ENCODE measurements at places on chromosomes 3 and 15.
A peak's percentile ranks its signal among the peaks of the same experiment; 100 is the strongest.

DNA sequence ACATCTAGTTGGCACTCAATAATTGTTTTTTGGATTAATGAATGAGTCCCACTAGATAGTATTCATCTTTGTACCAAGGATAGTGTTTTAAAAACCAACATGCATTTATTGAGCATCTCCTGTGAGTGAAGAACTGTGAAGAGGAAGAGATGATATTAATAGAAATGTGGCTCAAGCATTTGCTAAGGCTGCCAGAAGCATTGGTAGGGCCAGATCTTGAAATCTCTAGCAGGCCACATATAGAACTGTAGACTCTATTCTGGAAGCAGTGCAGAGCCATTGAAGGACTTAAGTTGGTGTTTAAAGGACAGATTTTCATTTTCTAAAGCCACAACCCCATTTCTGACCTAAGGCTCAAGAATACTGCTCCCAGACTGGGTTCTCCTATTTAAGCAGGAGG, 99.0 kb downstream of the NEK11 start:
- no peak for DNase-seq

GRCh38 chr3:133938770-133939462, 43.2 kb upstream of the RAB6B start:
- DNase-seq = no peak

- no peak for DNase-seq
These were observed 97.1 kb downstream of the STRIT1 start for GRCh38 chr3:155196131-155197021.

- DNase-seq = no peak
These were observed 196.5 kb downstream of the KLF13 start for GRCh38 chr15:31523027-31523654.

DNA sequence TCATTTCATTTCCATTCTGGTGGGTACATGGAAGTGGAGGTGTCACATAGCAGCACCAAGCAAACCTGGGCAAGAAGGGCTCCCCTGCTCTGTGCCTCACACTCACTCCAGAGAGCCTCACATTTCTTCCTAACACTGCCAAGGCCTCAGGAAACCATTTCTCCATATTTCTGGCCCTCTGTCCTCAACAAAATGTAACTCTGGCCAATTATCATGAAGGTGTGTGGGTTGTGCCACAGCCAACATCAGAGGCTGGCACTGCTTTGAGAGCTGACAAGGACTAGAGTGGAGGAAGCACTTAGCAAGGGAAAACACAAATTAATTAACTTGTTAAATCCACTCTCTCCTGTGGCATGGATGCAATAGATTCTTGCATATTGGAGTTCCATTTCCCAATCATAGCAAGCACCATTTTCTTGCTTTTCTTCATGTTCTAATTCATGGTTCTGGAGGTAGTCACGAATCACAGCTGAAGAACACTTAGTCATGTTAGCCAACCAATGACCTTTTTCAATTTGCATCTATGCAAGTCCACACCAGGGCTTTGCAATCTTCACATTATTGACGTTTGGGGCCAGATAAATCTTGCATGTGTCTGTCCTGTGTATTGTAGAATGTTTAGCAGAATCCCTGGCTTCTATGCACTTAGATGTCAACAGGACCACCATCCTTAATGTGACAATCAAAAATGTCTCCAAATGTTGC, 241.1 kb downstream of the PLCL2 start:
- no peak for DNase-seq

GRCh38 chr3:23809840-23810342, 4.1 kb downstream of the UBE2E1 start:
- peak; percentile 75 for DNase-seq

DNA sequence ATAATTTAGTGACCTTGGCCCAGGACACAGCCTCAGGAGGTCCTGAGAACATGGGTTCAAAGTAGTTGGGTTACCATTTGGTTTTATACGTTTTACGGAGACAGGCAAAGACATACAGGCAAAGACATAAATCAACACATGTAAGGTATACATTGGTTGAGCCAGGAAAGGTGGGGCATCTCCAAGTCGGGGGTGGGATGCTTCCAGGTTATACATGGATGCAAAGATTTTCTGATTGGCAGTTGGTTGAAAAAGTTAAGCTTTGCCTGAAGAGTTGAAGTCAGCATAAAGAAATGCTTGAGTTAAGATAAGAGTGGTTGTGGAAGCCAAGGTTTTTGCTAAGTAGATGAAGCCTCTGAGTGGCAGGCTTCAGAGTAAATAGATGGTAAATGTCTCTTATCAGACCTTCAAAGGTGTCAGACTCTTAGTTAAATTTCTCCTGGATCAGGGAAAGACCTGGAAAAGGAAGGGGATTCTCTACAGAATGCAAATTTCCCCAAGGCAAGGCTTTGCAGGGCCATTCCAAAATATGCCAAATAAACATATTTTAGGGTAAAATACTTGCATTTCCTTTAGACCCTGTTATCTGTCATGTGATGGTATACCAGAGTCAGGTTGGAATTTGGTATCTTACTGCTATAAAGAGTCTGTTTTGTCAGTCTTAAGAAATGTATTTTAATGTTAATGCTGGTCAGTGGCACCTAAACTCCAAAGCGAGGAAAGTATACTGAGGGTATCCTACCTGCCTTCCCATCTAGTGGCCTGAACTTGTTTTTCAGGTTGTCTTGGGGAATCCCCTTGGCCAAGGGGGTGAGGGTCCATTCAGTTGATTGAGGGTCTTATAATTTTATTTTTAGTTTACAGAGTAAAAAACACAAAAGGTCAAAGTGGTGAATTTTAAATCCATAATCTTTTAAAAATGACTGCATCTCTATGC, 8.2 kb upstream of the PDHB start:
- no peak for DNase-seq

DNA sequence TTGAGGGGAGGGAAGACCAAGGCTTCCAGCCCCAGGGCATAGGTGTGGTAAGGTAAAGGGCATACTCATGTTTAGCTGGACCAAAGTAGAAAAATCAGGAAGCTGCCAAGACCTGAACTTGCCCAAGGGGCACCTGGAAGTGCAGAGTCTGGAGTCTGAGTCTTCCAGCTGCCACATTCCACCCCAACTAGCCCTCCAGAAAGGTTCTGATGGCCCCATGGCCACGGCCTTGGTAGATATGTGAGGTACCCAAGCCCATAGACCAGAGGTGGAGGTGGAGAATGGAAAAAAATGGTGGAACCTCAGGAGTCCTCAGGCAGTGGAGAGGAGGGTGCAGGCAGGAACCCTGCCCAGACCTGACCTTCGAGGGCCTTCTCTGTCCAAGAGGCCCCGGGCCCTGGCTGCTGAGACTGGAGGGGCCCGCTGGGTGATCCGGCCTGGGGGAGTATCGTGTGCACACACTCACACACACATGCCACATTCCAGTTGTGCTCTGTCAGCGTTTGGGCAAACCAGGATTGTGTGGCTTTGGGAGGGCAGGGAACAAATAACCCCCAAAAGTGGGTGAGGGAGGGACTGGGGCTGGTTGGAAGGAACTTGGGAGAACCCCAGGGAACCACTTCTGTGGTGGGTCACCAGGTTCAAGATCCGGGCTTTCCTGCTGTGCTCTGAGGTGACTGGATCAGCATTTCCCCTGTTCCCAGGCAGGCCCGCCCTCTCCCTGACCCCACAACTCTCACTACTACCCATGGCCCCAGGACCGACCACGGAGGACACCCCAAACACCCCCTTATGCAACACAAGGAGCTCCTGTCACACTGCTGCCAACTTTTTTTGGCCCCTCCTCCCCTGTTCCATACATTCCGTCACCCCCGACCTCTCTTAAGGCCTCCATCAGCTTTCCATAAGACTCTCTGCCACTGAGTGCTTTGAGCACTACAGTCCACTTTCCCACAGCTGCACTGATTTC, 11.6 kb downstream of the MYL3 start:
- no peak for DNase-seq

DNA sequence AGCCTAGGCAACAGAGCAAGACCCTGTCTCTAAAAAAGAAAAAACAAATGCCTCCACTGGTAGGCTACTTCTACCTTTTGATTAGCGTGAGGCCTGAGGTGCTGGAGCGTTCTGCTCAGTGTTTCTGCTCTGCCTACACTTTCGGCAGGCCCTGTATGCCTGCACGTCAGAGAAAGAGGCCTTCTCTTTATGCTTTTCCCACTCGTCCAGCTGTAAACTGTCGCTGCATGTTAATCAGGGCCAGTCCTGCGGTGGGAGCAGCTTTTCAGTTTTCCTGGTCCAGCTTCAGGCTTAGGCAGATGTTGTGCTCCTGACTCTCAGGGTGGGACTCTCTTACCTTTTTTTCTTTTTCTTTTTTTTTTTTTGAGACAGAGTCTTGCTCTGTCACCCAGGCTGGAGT, 25.3 kb downstream of the CSPG5 start:
- DNase-seq = no peak

DNA sequence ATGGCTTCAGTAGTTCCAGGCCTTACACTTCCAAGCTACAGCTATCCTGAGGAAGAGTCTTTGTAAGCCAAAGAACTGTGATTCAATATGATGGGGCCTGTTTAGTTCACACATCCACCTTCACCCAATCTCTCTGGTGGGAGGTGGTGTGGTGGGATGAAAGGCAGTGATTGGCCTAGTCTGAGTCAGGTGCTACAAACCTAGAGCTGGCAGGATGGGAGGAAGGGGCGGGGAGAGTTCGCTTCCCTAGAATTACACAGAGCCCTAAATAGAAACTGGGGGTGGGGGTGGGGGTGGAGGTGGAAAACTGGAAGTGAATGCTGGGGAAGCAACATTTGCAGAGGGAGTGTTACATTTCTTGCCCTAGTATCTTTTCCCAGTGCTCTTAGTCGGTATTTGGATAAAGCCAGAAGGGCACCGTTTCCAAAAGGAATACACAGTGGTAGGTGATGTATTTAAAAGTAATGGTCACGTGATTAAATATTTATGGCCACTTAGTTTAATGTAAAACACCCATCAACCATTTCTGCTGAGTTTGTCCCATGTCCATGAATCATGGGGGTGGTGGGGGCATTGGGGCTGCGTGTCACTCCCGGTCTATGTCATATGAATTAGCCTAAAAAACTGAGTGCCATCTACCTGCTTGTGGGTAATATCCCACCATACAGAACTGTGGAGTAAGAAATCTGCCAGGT, 247.6 kb upstream of the PROK2 start:
- DNase-seq = no peak

DNA sequence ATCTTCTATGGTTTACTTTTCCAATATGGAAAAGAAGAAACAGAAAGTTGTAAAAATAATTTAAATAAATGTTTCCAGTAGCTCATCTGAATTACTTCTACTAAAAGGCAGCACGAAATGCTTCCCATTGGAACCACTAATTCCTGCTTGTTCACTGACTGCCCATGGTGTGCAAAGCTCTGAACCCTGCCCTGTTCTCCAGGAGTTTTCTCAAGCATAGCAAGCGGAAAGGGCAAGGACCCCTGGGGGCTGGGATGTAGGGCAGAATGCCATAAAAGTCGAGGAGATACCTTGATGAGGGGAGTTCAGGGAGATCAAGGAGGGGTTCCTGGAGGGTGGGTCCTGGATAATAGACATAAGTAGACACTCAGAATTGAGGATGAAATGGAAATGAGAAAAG, 35.3 kb upstream of the BNC1 start:
- no peak for DNase-seq

DNA sequence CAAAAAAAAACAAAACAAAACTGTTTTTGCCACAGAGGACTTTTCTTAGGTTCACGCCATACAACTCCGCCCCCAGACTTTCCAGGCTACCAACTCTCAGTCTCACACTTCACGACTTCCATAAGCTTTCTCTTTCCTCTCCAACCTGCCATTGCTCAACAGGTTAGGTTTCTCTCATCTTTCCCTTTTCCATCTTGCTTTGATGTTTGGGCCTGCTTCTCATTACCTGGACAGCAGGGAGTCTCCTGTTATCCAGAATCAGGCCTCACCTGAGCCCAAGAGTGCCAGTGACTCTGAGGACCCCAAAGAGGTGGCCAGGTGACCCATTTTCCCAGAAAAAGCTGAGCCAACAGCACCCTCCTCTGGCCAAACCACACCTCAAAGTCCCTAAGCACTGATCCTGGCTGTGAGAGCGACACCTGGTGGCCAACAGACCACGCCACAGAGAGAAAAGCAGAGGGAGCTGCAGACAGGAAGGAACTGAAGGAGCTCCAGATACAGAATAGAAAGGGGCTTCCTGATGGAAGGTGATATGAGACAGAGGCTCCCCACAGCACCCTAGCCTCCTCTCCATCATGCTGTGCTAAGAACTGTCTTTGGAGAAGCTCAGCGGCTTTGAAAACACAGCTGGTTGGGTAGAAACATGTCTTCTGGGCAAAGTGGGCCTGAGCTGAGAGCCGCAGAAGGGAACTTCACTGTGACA, 4.0 kb downstream of the CCDC51 start:
- DNase-seq = peak; percentile 81

DNA sequence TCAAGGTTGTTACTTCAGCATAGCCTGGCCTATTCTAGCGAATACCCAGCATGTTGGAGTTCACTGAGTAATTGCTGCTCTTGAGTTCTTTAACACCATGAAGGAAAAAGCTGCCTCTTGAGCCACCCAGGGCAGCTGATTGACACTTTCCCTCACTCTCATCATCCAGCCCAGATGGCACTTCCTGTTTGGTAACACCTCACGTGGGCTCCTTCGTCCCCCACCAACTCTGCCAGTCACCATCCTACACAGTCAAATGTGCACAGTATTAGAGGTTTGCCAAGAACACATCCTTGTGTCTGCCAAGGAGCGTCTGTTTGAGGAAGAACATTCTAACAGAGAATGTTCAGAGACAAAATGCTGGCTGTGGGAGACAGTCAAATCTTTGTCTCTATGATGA, 266.3 kb downstream of the RPLP1 start:
- DNase-seq = peak; percentile 25

- no peak for DNase-seq
These were observed 849 bp downstream of the RRP9 start for GRCh38 chr3:51940648-51941462.

DNA sequence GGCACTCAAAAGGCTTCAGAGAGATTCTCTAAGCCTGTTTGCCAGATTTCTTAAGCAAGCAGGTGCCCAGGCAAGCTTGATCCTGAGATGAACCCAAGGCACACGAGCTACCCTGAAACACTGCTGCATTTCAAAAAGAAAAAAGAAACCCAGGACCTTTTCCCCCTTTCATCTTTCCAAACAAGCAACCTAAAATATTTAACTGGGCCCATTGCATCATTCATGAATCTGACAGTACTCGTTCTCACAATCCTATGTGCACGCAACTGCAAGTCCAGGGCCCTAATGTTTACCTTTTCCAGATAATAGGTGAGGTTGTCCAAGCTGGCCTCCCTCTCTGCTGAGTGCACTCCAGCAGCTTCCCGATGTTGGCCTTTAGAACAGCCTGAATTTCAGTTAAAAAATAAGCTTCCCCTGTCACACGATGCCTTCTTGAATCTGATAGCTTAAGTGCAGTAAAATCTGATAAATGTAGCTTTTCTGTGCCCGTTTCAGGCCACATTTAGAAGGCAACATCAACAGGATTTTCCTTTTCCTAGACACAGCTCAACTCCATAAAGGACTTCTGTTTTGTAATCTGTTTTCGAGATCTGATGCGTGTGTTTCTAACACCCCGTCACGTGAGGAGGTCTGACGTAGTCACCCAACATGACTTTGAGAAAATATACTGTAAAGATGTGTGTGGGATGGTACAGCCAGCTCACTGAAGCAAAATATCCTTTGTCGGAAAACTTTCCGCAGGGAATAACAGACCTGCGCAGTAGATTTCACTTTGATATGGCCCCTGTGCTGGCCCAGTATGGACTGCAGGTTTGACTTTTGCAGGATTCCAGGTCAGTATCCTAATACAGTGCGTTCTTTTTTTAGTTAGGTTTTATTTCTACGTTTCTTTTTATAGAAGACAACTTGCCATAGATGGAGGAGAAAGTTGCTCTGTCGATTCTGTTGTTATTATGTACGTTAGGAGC, 55.1 kb upstream of the RASA2 start:
- no peak for DNase-seq
